ENCODE measurements at places on chromosomes 12 and 14.

- no peak for DNase-seq
Observed at GRCh38 chr12:77045183-77045582, 20.2 kb downstream of the E2F7 start.

GRCh38 chr14:92439537-92440344 lies 73.8 kb upstream of the RIN3 start:
- DNase-seq = no peak

GRCh38 chr12:64678835-64679234 lies 68.5 kb downstream of the RASSF3 start:
- no peak for DNase-seq

DNA sequence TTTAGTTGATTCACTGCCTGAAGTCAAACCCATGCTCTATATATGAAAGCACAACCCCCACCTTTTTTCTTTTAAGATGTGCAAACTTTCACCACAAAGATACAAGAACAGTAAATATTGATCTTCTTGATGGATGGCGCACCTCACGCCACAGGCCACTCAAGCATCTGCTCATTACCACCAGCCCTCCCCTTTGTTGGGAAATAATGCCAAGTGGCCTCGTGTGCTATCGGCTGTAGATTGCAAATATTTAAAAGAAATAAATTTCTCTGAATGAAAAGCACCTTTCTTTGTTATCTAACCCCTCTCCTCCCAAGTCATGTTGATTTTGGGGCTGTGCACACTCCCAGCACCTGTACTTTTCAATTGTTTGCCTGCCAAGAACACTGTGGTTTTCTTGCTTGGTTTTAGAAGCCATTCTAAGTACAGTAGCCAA lies 122.7 kb downstream of the C12orf42 start:
- DNase-seq = no peak

DNA sequence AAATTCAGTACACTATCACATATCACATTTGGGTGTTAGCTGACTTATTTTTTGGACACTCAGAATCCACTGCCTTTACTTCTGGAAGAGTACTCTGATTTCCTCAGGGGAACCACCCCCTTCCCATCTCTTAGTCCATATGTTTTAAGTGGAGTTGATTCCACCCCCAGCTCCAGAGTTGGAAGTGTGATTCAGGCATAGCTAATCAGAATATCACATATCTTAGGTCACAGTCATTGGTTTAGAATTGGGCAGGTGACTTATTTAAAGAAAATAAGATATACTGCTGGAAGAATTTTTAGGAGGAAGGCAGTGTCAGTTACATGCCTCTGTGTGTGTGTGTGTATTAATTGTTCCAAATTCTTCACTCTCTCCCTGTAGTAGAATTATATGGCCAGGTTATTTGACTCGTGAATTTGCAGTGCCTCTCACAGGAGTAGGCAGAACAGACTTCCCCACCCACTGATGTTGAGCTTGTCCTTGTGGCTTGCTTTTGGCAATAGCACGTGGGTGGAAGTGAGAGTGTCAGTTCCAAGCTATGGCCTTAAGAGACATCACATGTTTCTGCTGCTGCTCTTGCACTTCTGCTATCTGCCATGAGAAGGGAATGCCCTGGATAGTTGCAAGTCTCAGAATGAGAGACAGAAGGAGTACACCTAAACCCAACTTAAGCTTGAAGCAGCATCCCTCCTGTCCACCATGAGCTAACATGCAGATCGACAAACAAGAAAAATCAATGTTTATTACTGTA lies 6.4 kb upstream of the GAS2L3 start:
- peak; percentile 61 for DNase-seq

DNA sequence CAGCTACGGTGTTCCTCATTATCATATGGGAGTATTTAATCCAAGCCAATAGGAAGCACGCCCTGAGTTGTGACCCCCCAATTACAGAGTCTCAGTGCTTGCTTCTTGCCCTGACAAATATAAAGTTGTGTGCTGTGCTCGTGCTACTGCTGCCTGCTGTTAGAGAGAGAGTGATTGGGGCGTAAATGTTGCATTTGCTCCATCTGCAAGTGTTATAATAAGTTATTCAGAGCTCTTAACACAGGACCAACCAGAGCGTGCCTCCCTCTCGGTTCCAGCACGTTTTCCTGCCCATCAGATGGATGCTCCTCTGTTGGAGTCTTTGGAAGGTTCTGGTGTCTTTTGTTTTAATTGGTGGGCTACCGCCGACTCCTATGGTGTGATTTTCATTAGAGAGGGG lies 81.4 kb downstream of the TESC start:
- DNase-seq = no peak

- DNase-seq = no peak
Observed at GRCh38 chr12:12562016-12562483, 613 bp downstream of the DUSP16 start.

All from foreskin melanocyte (primary cell).